ENCODE measurements at places on chromosomes 1 and 21.
A peak's percentile ranks its signal among the peaks of the same experiment; 100 is the strongest.

- DNase-seq: peak; percentile 76
Measured at GRCh38 chr1:205484985-205485967, 19.2 kb upstream of the CDK18 start.

DNA sequence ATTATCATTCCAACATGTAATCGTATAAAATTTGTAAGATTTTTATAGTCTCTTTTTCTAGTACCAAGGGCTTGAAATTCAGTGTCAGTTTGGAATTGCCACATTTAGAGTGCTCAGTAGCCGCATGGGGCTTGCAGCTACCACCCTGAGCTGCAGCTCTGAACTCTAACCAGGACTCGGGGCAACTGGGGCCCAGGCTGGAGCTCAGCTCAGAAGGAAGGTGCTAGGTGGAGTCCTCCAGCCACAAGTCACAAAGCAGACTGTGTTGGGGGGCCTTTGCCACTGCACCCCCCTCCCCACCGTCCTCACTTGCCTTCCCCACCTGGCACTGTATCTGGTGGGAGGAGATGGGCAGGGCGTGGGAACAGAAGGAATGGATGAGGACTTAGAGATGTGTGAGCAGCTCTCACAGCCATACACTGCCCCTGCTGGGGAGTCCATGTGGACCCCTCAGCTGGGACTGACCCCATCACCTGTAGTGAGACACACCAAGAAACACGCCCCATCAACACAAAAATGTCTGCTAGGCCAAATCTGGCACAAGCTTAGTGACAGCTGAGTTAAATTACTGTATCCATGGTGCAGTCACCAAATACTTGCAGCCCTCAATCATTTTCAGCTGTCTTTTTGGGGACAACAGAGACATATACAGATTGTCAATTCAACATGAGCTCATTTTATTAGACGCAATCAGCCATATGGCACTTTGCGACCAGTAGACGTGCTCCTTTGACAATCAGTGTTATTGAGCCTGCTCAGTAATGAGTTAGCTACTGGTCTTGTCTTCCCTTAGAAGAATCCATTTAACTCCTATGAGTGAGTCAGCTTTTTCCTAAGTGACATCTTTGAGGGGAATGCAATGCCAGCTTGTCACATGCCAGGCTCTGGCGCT lies 241.7 kb upstream of the RAB4A start:
- no peak for DNase-seq

GRCh38 chr1:156961709-156962108 lies 41.3 kb downstream of the LRRC71 start:
- no peak for DNase-seq

DNA sequence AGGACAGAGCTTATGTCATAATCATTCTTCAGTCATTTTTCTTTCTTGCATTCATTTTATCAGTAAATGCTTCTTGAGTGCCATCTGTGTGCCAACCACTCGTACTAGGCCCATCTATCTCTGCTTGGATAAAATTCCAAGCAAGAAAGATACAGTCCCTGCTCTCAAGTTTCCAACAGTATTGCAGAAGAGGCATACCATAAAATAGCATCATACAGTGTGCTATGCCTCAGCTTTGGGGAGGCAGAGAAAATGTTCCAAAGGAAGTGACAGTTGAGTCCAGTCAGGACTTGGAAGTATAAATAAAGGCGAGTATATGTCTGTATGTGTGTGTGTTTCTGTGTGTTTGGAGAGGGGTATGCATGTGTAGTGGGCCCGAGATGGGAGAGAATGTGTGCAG lies 113.4 kb upstream of the HOOK1 start:
- no peak for DNase-seq

- DNase-seq: no peak
Measured at GRCh38 chr21:27104846-27105431, 138.1 kb upstream of the ADAMTS5 start.

Data from NCI-H2081 (cell line).